ENCODE measurements at places on chromosomes 4 and X.
A peak's percentile ranks its signal among the peaks of the same experiment; 100 is the strongest.

DNA sequence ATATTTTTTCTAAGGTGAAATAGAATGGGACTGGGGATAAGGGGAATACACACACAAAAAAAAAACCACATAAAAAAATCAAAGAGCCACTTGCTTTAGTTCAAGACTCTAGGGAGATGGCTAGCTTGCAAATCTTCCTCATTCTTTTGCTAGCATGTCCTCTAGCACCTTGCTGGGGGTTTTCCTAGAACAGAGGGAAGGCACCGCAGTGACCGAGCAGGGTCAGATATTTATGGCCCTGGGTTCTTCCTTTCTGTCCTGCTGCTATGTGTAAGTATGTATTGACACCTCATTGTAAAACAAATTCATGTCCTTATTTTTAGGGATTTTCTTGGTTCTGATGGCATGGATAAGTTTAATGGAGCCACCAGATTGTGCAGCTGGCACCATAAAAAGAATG lies 81.2 kb downstream of the SHISA3 start:
- DNase-seq, result no peak

GRCh38 chr4:175297965-175298565 lies 379.9 kb downstream of the ADAM29 start:
- DNase-seq, result no peak

GRCh38 chr4:136400829-136401228 lies 1131.5 kb downstream of the PCDH18 start:
- no peak for DNase-seq

DNA sequence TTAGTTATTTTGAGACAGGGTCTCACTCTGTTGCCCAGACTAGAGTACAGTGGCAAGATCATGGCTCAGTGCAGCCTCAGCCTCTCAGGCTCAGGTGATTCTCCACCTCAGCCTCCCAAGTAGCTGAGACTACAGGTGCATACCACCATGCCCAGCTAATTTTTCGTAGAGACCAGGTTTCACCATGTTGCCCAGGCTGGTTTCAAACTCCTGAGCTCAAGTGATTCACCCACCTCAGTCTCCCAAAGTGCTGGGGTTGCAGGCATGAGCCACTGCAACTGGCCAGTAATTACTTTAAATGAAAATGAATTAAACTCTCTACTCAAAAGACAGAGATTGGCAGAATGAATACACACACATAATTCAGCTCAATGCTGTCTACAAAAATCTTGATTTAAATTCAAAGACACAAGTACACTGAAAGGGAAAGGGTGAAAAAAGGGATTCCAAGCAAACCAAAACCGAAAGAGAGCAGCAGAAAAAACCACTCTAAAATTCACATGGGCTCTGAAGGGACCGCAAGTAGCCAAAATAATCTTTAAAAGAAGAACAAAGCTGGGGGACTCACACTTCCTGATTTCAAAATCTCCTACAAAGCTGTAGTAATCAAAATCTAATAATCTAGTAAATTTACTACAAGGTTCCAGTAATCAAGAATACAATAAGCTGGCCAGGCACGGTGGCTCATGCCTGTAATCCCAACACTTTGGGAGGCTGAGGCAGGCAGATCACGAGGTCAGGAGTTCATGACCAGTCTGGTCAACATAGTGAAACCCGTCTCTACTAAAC lies 11.8 kb upstream of the SPON2 start:
- DNase-seq, result no peak

DNA sequence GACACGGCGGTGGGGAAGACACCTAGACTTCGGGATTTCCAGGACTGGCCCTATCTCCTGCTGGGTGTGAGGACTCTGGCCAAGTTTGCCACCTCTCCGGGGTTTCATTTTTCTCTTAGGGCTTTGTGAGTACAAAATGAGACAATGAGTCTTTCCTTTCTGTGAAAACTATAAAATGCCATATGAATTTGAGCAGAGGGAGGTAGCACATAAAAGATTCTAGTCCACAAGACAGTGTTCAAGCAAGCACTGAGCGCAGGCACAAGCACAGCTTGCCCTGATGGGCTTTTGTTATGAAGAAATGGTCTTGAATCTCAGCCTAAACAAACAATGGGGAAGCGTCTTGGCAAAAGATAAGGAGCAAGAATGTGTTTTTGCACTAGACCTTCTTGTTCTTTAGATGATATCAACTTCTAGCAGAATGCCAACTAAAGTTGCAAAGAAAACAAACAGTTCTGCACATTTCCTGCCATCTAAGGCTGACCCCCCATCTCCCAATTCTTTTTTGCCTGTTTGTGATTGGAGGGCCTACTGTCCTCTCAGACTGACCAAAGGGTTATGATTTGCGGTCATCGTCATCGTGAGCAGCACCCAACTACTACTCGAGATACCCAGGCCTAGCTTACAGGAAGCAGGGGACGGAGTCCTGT lies 73.0 kb upstream of the ZNF518B start:
- no peak for DNase-seq

DNA sequence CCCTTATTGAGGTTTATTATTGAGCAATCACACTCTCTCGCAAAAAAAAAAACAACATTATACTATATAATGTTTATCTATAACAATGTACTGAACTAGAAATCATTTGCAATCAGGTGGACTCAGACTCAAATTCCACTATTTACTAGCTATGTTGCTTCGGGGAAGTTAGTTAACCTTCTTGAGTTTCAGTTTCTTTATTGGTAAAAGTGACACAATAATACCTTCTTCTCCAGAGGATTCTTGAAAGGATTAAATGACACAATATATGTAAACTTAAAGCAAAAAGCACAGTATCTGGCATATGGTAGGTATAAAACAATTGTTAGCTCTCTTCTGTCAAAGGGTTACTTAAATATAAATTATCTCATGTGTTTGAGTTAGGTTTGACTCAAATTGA lies 31.5 kb upstream of the HDAC8 start:
- DNase-seq, result no peak

DNA sequence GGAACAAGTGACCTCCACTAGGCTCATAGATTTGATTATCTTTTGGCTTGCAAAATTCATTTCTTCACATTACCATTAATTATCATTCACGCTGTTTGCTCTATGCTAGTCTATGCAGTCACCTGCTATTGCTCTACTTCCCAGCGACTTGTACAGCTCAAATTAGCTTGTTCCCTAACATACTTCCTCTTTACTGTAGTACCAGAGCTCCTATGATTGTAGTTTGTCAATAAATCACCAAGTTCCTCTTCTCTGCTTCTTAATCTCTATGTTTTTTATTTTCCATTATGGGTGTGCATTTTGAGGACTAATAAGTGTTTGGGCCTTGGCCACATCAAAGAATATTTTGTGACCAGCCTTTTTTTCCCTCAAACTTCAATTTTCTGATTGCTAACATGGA lies 6.2 kb upstream of the GSPT2 start:
- no peak for DNase-seq

DNA sequence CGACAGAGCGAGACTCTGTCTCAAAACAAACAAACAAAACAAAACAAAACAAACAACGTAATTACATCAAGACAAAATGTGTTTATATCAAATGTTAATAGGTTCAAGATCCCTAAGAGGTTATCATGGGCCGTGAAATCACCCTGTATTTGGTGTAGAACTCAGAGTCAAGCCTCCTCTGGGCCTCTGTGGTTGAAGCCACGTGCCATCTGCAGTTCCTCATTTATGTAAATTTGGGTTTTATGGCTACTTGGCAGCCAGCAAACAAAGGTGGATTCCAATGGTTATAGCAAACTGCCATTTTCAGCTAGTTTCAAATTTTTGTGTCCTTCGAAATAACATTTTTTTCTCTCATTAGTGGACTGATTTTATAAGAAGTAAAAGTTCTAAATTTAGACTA lies 16.4 kb downstream of the NSDHL start:
- no peak for DNase-seq

DNA sequence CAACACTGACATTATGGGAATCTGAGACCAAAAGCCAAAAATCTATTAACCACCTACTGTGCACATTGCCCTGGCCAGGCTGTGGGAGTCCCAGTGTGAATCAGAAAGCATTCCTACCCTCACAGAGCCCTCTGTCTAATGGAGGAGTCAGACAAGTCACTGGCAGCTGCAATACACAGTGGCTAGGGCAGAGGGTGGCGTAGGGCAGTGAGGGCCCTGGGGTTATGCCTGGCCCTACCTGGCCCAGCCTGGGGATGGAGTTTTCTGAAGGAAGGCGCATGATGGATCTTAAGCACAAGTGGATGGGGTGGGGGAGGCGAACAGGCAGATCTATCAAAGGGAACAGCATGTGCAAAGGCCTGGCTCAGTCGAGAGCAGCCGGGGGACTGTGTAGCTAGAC lies 10.8 kb downstream of the JAKMIP1 start:
- DNase-seq, result no peak

DNA sequence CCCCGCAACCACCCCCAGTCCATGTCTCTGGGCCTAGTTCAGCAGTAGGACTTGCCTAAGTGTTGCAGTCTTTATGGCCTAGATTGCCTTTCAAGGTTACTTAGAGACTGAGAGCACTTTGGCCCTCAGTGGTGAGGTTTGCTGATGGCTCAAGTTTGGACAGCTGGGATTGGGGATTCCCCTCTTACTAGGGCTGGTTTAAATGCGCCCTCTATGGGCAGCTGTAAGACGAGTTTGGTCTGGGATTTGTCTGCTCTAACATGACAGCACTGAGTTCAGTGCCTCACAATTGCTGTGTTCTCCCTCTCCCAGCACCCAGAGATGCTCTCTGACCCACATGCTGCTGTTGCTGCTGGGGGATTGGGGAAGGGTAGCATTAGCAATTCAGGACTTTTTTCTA lies 23.1 kb downstream of the DACH2 start:
- DNase-seq, result peak; percentile 4

DNA sequence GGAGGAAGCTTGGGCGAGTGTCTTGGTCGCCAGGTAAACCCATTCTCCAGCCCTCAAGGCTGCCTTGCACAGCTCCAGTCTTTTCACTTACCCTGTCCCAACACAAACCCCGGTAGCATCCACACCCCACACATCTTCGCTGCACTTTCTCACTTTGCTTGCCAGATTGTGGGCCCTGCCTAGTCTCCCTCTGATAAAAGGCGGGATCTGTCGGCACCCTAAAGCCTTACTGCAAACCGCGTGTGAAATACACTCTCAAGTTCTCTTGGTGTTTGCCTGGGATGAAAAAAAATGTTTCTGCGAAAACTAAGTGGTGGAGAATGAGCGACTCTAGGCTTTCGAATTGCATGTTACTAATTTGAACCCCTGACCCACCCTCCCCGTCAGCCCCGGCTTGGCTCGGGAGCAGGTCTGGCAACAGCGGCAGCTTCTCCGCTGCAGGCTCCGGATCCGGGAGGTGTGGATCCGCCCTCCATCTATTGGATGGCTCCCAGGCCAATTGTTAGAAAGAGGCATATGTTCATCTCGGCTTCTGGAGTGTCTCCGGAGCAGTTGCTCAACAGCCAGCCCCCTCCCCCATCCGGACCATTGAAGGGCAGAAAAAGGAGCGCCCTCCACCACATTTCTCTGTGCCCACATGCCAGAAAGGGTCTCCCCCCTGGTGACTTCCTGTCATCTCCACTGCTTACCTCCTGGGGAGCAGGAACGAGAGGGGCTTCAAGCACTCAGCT lies 3.0 kb upstream of the CITED1 start:
- DNase-seq, result peak; percentile 33

DNA sequence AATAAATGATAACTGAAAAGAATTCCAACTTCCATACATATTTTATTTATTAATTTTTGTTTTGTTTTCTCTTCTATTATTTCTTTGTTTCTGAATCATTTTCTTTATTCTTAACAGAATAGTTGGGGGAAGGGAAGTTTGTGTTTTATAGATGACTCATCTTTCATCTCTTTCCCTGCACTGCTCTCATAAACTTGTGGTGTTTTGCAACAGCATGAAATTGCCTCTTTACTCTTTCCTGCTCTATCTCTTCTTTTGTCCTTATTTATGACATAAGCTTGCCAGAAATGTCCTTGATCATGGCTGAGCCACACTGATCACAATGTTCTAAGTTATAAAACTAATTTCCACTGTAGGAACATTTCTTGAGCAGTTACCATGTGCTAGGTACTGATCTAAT lies 22.3 kb downstream of the QRFPR start:
- DNase-seq, result peak; percentile 27

- DNase-seq, result no peak
These were observed 129.4 kb upstream of the ACSL4 start for GRCh38 chrX:109862433-109862832.

DNA sequence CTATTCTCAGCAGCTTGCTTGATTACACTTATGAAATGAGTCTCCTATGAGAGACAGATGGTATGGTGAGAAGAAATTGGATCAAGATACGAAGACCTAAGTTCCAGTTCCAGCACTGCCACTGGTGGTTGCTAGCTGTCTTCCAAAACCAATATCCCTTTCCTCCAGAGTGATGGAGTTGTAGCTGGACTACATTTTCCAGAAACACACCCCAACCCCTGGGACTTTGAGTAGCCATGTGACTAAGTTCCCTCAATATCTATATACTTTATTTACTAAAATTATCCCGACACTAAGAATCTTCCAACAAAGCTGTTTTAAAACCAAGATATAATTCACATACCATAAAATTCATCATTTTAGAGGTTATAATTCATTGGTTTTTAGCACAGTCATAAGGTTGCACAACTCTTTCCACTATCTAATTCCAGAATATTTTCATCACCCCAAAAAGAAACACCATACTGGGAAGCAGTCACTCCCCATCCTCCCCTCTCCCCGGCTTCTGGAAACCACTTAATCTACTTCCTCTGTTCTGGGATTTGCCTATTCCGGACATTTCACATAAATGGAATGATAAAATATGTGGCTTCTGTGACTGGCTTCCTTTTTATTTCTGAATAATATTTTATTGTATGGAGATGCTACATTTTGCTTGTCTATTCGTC lies 118.0 kb downstream of the MANBA start:
- no peak for DNase-seq

GRCh38 chr4:108881190-108881589 lies 118.3 kb upstream of the ETNPPL start:
- no peak for DNase-seq

GRCh38 chr4:166039822-166040221 lies 166.8 kb downstream of the TLL1 start:
- no peak for DNase-seq

GRCh38 chr4:38510201-38510600 lies 153.8 kb upstream of the KLF3 start:
- no peak for DNase-seq

DNA sequence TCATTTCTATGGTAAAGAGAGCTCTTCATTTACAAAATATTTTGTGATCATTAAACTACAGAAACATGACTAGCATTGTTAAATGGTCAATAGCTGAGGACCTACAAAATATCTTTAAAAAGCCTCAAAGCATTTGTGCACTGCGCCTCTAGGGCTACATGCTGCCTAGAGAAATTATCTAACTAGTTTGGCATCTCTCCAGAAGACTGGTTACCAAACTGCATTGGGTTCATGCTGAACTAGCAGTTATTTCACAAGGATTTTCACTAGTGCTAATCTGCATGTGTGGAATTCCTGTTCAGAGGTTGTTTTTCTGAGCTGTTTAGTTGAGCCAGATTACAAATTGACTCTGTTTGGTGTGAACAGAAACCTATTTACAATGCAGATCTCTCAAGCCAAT lies 58.5 kb upstream of the PITX2 start:
- no peak for DNase-seq

- no peak for DNase-seq
These were observed 80.1 kb upstream of the MAML3 start for GRCh38 chr4:140233791-140234696.

- DNase-seq, result no peak
These were observed 20.4 kb upstream of the ATXN3L start for GRCh38 chrX:13340182-13340791.

GRCh38 chrX:132209527-132209926 lies 9.7 kb downstream of the RAP2C start:
- no peak for DNase-seq

GRCh38 chr4:152021788-152022438 lies 261.1 kb upstream of the GATB start:
- DNase-seq, result no peak

Measured in Caki2 (cell line).